ENCODE measurements at places on chromosomes 6 and 20.

DNA sequence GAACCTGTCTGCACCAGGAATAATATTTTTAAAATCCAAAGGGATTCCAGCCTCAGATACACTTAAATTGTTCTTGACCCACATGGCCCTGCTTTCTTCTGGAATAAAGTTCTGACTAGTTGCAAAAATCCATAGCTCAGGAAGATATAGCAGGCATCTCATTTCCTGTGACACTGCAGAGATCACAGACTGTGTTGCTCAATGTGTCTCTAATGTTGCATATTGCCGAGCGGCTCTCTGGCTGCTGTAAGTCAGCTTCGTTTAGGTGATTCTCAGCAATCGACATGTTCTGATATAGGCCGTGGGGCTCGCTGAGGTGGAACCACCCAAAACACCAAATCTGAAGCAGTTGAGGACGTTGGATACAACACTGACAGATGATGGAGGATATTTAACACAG, 498.3 kb upstream of the AGPAT4 start:
- DNase-seq: no peak

DNA sequence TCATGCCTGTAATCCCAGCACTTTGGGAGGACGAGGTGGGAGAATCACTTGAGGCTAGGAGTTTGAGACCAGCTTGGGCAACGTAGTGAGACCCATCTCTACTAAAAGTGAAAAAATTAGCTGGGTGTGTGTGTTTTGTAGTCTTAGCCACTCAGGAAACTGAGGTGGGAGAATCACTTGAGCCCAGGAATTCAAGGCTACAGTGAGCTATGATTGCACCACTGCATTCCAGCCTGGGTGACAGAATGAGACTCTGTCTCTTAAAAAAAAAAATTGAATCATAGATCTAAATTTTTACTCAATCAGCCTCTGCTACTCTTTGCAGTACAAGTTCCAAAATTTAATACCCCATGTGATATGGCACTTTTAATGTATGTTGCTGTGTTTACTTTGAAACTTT, 121.6 kb downstream of the ARMC2 start:
- DNase-seq: no peak

DNA sequence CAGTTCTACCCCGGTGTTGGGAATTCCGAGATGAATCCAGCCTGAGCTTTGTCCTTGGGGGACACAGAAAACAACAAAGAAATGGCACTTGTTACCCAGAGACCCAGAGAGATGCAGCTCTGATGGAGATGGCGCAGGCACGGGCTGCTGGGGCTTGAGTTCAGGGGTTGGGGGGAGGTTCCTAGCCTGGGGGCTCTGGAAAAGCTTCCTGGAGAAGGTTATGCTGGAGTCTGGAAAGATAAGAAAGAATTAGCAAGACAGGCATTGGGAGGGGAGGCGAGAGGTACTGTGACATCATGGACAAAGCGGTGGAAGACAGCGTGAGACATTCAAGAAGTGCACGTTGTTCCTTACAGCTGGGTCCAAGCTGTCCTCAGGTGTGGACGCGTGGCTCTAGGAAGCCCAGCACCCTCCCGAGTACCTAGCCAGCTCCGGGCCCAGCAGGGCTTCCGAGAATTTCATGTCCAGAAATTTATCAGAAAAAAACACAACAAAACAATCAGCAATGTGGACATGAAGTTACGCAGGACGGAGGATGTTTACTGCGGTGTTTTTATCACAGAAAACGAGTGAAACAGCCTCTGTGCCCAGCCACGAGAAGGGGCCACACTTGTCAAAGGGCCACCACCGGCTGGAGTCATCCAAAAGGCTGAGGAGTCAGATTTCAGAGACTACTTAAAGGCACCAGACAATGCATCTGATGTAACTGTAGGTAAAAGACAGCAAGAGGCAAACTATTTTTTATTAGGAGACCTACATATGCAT, 39.5 kb downstream of the C20orf203 start:
- DNase-seq: no peak

DNA sequence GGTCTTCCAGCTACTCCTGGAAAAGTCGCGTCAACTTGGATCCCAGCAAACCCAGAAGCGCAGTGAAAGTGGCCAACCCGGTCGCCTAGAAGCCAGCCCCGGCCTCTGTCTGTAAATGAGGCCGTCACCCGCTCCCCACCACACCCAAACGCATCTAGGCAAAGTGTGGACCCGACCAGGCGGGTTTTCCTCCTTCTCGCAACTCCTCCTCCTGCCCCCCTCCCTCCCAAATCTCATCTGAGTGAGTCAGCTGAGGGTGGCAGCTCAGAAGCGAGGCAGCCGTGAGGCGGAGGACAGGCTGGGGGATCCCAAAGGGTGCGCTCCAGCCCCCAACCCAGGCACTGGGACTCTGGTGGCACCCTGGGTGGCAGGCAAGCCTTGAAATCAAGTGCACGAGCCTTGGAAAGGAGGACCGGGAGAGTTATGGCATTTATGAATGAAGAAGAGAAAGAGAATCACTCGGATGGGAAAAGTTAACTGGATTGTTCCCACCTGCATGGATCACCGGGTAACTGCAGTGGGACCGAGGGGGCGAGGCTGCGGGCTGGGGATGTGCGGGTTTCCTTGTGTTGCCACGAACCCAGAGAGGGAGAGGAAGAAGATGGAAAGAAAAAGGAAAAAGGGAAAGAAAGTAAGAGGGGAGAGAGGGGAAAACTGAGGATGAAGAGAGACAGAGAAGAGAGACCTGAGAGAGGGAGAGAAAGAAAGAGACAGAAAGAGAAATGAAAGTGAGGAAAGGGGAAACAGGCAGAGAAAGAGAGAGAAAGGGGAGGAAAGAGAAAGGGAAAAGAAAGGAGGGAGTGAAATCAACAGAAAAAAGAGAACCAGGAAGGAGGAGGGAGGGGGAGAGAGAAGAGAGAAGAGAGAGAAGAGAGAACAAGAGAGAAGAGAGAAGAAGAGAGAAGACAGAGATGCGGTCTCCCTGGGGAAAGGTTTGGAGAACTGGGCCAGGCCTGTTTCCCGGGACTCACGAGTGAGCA, at the start of gene APCDD1L:
TSS of gene APCDD1L (minus strand) at position 167 of the 980 bp plus-strand sequence. CDS start 692 bp downstream, outside the sequence.
- DNase-seq: no peak

GRCh38 chr20:9597547-9597946, 83.2 kb downstream of the LAMP5 start:
- DNase-seq: no peak

DNA sequence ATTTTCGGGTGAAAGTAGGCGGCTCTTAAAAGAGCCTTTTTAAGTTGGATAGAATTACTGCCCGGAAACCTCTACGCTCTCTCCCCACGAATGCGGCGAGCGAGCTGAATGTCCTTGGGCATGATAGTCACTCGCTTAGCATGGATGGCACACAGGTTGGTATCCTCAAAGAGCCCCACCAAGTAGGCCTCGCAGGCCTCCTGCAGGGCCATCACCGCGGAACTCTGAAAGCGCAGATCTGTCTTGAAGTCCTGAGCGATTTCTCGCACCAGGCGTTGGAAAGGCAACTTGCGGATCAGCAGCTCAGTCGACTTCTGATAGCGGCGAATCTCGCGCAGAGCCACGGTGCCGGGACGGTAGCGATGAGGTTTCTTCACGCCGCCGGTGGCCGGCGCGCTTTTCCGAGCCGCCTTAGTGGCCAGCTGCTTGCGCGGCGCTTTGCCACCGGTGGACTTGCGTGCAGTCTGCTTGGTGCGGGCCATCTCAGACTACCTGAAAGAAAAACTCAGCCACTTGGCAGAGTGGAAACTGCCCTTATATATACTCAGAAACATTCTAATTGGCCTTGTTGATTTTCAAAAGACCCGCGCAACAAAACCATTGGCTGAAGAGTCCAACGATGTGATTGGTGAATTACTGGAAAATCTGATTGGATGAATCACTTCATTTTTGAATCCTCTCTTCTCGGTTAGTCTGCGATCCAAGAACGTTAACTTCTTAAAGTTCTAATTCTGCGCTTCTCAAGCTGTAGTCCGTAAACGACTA, 93.9 kb upstream of the BTN3A2 start:
- peak; percentile 74 for DNase-seq

DNA sequence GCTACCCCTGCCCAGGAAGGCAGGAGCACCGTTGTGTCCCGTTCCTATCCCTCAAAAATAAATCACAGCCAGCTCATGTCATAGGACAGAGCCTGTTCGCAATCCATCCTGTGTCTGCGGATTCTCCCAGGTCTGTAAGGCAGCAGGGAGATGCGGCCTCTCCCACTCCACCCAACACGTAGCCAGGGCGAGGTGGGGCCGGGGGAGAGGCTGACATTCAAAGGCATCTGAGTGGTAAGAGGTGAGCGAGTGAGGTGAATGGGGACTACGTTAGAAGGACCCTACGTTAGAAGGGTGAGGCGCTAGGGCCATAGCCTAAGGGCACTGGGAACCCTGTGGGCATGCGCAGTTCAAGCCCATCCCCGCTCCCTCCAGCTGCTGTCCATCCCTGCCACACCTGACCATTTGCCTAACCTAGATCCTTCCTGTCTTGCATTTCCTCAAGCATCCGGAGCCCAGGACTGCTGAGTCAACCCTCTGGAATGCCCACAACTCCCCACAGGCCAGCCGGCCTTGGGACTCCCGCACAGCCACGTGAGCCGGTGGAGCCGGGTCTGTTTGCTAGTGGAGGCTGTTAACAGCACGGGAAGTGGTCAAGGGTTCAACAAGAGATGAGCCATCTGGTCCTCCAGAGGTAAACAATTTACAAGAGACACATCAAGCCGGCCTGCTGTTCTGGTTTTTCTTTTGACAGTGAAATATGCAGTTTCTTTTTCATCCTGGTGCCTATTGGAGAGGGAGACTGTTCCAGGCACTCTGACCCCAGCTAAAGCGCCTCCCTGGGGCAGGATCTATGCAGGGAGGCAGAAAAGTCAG, 45.9 kb downstream of the RIPOR3 start:
- no peak for DNase-seq

GRCh38 chr6:159395609-159396008, 226.4 kb downstream of the FNDC1 start:
- DNase-seq: no peak

GRCh38 chr6:149897015-149897697, 757 bp downstream of the RAET1E start:
- no peak for DNase-seq

DNA sequence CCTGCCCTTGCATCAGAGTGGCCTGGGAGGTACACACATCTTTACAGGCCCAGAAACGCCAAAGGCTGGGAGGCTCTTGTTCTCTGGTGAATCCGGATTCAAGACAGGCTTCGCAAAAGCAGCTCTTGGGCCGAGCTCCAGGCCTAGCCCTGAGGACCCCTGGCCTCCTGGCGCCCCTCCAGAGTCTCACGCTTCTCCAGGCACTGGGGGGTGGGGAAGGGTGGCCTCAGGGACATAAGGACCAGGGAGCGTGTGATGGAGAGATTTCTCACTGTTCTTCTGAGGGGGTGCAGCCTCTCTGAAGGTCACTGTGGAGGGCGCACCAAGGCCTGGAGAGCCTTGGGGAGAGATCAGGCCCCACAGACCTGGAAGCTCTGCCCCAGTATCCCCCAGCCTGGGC, 349.2 kb downstream of the ZFAND3 start:
- no peak for DNase-seq

GRCh38 chr6:92757925-92758324, 661.4 kb downstream of the EPHA7 start:
- no peak for DNase-seq

DNA sequence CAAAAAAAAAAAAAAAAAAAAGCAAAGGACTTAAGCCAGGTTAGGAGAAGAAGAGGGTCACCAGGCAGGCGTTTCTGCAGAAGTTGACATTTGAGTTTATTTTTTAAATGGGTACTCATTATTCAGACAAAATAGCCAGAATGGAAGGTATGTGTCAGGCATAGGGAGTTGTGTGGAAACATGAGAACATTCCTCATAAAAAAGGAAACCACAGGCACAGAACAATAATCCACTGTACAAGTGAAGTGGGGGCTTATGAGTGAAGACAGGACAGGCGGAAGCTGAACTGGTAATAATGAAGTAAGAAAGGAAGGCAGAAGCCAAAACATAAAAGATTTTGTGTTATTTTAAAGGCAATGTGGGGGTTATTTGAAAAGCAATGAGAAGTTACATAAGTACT, 104.6 kb downstream of the EPB41L2 start:
- no peak for DNase-seq

- peak; percentile 51 for DNase-seq
Measured at GRCh38 chr6:90179190-90180169, 117.2 kb downstream of the BACH2 start.

DNA sequence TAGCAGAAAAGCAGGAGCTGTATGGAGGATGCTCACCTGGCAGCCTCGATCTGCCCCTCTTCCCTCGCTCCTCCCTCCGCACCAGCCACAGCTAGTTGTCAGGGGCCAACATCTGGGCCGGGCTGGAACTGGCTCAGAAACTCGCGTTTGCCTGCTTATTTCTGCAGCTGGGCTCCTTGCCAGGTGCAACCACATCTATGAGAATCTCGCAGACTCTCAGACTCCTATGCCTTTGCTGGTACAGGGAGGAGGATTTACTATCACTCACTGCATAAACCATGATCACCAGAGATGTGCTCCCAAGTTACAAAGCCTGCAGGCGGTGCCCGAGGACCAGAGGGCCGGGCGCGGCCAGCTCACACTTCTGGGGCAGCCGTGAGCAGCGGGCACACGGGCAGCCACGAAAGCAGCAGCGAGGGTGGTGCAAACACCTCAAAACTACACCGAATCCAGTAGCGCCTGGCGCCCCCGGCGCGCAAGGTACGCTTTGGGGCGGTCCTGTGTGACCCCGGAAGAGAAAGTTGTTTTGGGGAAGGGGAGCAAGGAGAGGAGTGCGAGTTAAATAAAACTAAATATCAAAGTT, 577 bp upstream of the LRRC1 start:
- peak; percentile 70 for DNase-seq

DNA sequence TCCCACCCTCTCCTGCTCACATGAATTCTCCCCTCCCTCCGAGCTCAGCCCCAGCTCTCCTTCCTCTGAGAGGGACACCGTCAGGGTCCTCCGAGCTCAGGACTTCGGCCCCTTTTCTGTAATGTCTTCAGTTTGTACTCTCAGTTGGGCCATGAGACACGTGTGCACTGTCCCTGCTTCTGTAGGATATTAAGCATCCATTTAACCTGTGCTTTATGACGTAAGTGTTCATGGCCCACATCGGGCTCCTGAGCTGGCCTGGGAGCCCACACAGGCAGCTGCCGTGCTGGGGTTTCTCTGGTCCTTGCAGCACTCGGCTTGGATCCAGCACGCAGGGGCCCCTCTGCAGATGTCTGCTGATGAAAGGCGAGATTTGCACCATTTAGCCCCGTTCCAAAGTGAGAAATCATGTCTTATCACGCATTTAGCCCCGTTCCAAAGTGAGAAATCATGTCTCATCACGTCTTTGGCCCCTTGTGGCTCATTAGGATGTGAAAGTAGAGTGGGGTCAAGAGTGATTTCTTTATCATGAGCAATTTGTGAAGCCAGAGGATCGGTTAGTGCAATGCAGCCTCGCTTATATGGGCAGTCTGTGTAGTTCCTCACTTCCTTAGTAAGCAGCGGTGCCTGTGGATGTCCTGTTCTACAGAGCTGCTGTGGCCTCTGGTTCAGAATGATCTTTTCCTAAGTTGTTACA, 25.3 kb downstream of the DUSP22 start:
- peak; percentile 45 for DNase-seq

DNA sequence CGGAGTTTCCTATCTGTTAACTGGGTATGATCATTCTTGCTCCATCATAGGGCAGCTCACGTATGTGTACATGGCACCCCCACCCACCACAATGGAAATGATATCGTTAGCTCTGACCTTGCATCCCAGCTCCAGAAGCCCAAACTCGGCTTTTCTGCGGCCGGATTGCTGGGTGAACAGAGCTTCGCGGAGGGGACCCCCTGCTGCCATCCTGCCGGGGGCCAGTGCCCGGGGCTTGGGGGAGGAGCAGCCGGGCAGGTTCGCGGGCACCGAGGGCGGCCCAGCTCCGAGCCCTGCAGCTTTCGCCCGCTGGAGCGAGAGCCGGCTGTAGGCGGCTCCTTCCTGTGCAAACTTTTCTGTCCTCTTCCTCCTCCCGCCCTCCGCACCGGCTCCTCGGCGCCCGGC, 24.9 kb upstream of the FUCA2 start:
- DNase-seq: peak; percentile 82

GRCh38 chr6:152794696-152795095, 44.1 kb downstream of the VIP start:
- DNase-seq: no peak
